Right atrium auricular region (tissue), 2 donors: ENCODE measurements at places on chromosomes 6 and 20. TPM values are rescaled to one million over a fixed set of nuclear protein-coding genes. Genes with fewer than 3 reads are reported as not detected.

DNA sequence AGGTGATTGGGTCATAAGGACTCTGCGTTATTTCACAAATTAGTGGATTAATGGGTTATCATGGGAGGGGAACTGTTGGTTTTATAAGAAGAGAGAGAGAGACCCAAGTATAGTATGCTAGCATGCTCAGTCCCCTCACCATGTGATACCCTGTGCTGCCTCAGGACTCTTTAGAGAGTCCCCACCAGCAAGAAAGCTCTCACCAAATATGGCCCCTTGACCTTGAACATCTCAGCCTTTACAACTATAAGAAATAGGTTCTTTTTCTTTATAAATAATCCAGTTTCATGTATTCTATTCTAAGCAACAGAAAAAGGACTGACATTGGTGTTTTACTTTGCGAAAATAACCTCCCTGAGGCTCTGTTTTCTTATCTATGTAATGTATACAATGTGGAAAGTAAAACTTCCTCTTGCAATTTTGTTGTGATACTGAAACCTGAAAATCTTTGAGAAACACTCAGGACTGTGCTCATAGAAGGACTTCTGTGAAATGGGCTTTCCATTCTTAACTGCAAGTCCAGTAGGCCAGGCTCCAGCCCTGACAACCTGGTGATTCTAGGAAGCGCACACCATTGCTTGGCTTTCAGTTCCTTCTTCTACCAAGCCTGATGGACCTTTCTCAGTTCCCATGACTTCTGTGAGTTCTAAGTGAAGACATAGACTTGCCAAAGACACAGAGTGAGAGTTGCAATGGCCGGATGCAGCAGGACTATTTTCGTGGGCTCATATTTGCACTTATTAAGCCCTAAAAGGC, 21.9 kb downstream of the SIRPD start:
- DNase-seq: no peak

- no peak for DNase-seq
Observed at GRCh38 chr6:165926378-165926777, 241.3 kb downstream of the TBXT start.

- DNase-seq: no peak
Observed at GRCh38 chr20:13340088-13340487, 119.0 kb downstream of the ISM1 start.

DNA sequence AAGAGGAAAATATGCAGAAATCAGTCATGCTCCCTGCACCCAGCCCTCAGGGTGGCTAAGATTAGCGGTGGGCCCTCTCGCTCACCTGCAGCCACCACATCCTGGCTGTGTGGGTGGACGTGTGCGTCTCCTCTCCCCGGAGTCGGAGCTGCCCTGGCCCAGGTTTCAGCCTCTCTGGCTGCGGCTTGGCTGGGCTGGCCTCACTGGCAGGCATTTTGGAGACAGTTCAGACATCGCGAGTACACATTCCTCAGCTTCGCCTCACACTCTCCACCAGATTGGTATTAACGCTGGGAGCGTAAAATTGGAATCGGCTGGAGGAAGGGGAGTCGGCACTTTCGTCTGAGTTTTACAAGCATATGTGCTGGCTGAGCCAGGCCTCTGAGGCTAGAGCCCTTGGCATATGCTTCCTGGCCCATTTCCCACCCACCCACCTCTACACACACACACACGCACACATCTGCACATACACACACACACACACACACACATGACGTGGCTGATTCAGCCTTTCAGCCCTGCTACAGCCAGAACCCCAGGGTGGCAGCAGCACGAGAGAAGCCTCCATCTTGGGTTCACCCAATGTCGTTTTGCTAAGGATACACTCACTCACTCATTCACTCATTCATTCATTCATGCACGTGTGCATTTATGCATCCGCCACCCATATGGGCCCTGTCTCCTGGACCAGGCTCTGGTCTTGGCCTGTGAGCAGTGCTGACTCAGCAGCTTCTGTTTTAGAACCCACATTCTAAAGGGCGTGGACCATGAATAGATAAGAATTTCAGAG, 42.9 kb downstream of the BCAS4 start:
- DNase-seq: peak; percentile 58

The ULBP2 gene
- 0.82 TPM for total RNA-seq

The MMP24 gene
- 2.2 TPM for total RNA-seq

The ZC2HC1B gene
- total RNA-seq: not detected
